ENCODE measurements at places on chromosomes 5 and 9.

GRCh38 chr9:35044071-35044470 lies 28.4 kb downstream of the VCP start:
- no peak for DNase-seq

- no peak for DNase-seq
Observed at GRCh38 chr5:142183561-142183960, 75.0 kb downstream of the NDFIP1 start.

- no peak for DNase-seq
Observed at GRCh38 chr5:99639905-99640304, 711.1 kb upstream of the CHD1 start.

- DNase-seq: no peak
Observed at GRCh38 chr5:159227452-159227851, 18.1 kb upstream of the RNF145 start.

- DNase-seq: no peak
Observed at GRCh38 chr5:149206524-149207141, 65.0 kb upstream of the AFAP1L1 start.

GRCh38 chr5:79611046-79611829 lies 1.0 kb upstream of the TENT2 start:
- DNase-seq: peak; percentile 3

DNA sequence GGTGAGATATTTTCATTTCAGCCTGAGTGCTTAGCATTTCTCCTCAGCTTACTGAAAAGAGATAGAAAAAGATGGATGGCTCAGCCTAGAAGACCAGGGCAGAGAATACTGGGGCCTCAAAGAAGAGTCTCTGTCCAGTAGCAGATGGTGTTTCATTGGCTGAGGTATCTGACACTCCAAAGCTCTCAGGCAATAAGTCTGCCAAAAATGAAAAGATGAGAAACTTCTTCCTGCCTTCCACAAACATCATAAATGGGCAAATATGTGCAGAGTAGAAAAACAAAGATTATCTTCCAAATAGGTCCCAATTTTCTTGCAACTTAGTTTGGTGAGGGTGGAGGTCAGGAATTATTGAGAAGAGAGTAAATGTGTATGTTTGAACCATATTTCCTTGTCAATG lies 87.4 kb upstream of the ICE1 start:
- DNase-seq: no peak

DNA sequence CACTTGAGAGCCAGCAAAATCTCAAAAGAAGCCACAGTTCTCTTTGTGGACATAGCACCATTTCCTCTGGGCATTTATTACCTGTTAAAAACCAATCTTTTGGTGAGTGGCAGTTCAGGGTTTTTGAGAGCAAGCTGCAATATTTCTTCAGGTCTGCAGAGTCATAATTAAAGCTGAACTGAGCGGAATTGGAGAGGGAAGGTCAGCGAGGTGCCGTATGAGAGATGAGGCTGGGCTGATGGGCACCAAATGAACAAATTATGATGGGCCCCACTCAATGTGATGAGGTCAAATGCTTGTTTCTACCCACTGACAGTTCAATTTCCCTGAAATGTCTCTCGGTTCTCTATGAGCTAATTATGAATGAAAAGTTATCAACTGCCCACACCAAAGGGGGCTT lies 231.9 kb downstream of the AP3B1 start:
- no peak for DNase-seq

GRCh38 chr5:38697013-38697412 lies 140.6 kb upstream of the LIFR start:
- DNase-seq: peak; percentile 28

- no peak for DNase-seq
Observed at GRCh38 chr9:26483991-26484390, 408.6 kb downstream of the CAAP1 start.

- DNase-seq: peak; percentile 63
Observed at GRCh38 chr9:38066914-38067858, 1.8 kb downstream of the SHB start.

GRCh38 chr9:126283799-126284465 lies 42.7 kb upstream of the MVB12B start:
- DNase-seq: no peak

- no peak for DNase-seq
Observed at GRCh38 chr5:102018279-102018678, 277.8 kb downstream of the SLCO4C1 start.

DNA sequence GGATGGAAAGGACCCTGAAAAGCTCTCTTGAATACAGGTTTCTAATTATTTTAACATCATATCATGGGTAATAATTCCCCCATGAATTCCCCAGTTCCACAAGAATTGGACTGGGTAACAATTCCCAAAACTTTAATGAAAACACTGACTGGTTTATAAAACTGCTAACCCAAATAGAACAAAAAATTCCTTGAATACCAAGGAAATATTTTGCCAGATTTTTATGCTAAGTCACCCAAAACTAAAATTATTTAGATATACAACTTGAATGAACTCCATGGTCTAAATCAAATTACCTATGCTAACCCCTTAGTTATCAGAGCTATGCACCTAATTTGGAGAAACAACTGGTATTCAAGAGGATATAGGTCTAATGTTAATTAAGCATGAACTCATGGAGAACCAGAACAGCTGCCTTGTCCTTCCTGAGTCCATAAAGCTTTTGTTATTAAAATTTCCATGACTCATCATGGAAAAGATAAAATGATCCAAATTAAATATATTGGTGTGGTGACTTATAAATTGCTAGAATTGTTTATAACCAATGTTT lies 164.9 kb upstream of the TUT7 start:
- peak; percentile 21 for DNase-seq

- no peak for DNase-seq
Observed at GRCh38 chr5:113891491-113891890, 378.0 kb downstream of the YTHDC2 start.

All from GM23248 (cell line).